Right cardiac atrium (tissue), 5 donors: ENCODE measurements at places on chromosomes 3 and 15.

DNA sequence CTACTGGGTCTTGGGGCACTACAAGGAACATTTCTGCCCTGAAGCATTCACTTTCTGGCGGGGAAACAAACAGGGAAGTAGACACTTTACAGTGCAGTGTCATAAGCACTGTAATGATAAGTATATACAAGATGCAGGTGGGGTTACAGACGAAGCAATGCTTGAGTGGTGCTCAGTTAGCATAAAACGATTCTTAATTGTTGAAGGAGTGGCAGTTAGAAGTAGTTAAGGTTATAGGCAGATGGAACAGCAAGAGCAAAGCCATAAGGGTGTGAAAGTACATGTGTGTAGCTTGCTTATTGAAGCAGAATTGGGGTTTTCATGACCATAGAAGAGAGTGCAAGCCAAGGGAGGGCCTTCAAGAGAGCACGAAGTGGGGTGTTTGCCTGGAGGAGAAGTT is 46.2 kb downstream of the SLC25A26 start:
- no peak for DNase-seq

- DNase-seq = peak; percentile 86
Measured at GRCh38 chr3:17136136-17136721, 251.5 kb downstream of the PLCL2 start.

GRCh38 chr3:146493221-146493620 is 23.9 kb upstream of the PLSCR2 start:
- no peak for DNase-seq

DNA sequence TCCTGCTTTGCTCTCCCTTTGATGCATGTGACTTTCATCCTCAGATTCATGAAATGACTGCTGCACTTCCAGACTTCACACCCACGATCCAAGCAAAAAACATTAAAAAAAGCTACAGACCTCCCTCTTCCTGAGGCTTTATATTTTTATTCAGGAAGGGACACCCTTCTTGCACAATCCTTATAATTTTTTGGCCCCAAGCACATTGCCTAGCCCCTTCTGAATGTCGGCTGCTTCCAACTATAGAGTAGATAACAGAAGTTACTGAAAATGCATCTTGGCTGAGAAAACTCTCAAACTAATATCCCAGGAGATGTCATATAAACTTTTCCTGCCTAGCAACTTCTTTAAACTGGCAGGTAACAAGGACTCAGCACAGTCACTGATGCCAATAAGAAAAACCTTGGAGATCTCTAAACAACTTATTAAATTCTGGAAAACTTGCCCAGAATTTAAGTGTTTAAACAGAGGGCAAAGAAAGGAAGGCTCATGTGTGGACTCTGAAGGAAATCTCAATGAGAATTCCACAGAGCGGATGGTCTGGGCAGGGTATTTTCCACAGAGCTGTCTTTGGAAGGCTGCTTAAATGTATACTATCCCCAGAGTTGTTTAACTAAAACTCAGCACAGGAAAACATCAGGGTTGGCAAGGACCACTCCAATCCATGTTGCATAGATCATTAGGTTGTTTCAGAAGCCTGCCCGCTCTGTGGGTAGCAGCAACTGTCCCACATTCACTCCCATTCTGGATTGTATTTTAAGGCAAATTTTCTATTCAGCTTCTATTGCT is 746.8 kb upstream of the LMCD1 start:
- DNase-seq = no peak

DNA sequence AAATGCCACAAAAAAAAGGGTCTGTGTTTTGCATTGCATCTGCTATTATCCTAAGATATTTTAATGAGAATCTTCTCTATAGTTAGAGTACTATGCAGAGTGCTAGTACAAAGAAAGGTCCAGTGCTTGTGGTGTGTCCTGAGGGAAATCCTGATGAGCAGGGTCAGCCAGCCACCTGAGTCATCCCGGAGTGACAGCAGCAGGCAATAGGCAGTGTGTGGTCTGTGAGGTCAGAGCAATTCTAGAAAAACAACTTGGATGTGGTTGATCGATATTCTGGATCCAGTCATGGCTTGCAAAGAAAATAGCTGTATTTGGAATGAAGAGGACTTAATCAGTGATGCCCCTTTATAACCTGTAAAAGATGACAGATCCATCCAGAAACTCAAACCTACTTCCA is 119.2 kb downstream of the CTNNB1 start:
- DNase-seq = no peak

DNA sequence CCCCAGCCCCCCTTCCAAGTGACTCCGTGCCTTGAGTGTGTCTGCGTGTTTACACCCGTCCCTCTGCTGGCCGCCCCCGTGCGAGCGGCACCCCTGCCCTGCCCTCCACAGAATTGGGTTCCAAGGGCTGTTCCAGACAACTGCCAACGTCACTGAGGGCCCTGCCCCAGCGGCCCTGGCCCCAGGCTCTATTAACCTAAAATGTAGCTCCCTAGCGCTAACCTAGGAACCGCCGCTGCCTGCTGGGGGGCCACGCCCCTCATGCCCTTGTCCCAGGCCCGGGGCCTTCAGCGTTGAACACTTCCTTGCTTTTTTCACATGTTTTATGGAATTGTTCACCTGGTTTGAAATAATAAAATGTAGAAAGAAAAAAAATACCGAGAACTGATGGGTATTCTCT is 10.0 kb upstream of the SEMA3B start:
- no peak for DNase-seq
